ENCODE measurements at places on chromosomes 4 and X.

DNA sequence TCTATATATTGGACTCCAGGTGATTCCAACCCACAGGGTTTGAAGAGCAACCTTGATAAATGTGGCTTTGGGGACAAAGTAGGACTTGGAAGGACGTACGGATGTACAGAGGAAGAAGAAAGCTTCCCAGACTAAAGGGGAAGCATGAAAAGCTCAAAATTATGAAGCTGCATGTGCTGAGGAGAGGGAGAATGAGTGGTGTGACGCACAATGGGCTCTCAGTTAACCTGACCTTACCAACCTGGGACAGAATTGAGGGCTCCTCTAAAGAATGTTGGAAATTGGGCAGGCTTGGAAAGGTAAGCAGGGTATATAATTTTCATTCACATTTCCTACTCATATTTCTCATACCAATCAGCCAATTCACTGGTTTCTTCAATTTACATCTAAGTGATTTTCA is 10.5 kb upstream of the TIGD2 start:
- no peak for DNase-seq

GRCh38 chr4:10664408-10664807 is 20.2 kb downstream of the CLNK start:
- DNase-seq: no peak

- DNase-seq: no peak
Observed at GRCh38 chr4:184286358-184286757, 68.7 kb upstream of the ENPP6 start.

DNA sequence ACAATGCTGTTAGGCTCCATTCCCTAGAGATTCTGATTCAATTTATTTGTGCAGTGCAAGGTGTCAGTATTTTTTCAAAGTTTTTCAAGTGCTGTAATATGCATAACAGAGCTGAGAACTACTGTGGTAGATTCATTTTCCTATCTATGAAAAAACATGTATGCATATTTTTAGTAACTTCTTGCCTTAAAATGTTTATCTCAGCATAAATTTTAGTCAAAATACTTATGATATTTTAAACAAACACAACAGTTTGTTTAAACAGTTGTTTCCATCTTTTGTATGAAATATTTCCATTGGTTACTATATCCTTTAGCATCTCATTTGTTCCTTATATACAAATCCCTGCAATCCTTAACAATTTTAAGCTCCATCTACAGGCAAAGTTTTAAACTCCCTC is 624.8 kb upstream of the ADGRL3 start:
- DNase-seq: no peak

GRCh38 chr4:80049813-80050534 is 23.1 kb downstream of the ANTXR2 start:
- DNase-seq: no peak

- DNase-seq: no peak
Observed at GRCh38 chr4:130021706-130022105, 925.8 kb downstream of the C4orf33 start.

- no peak for DNase-seq
Observed at GRCh38 chr4:102832105-102832504, 4.8 kb upstream of the UBE2D3 start.

- no peak for DNase-seq
Observed at GRCh38 chr4:52107745-52108144, 56.6 kb downstream of the SPATA18 start.

DNA sequence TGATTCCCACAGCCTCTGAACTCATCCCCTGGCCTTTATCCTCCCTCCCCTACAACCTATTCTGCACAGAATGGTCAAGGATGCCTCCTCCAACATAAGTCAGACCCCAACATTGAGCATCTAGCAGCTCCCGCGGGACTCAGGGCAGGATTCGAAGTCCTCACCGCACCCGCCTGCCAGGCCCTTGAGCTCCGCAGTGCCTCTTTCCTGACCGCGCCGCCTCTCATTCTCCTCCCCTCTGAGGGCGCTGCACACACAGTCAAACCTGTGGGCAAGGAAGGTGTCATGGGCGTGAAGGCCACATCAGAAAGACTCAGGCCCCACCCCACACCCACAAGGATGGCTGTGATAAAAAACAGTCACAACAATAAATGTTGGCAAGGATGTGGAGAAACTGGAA is 84.1 kb downstream of the CPZ start:
- DNase-seq: no peak

DNA sequence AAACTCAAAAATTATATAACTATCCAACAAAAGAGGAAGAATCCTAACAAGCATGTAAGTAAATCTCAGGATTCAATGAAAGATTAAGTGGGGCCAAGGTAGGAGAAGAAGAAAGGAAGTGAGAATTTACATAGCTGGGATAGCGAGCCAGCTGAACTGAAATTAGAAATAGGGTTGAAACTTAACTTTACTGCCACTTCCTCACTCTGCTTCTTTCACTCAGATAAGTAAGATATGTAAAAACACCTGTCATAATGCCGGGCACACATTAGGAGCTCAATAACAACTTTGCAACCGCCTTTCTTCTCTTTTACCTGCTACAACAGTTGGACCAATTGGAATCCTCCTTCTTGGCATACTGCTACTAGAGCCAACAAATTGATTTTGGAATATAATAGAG is 129.4 kb downstream of the CNKSR2 start:
- no peak for DNase-seq

GRCh38 chrX:23483396-23483795 is 148.7 kb downstream of the PTCHD1 start:
- DNase-seq: no peak

GRCh38 chrX:141469469-141469868 is 115.1 kb downstream of the SPANXA1 start:
- DNase-seq: no peak

DNA sequence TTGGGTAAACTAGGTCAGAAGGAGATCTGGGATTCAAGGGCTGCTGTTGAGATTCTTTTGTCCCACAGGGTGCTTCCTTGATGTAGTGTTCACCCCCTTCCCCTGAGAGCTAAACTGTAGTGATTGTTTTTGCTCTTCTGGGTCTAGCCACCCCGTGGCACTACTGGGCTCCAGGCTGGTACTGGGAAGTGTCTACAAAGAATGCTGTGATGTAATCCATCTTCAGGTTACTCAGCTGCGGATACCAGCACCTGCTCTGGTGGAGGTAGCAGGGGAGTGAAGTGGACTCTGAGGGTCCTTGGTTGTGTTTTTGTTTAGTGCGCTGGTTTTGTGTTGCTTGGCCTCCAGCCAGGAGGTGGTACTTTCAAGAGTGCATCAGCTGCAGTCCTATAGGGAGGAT is 365.5 kb downstream of the ZNF674 start:
- no peak for DNase-seq

GRCh38 chr4:177308125-177308524 is 1.5 kb upstream of the NEIL3 start:
- DNase-seq: no peak

- no peak for DNase-seq
Observed at GRCh38 chr4:77854431-77855111, 8.1 kb upstream of the MRPL1 start.

DNA sequence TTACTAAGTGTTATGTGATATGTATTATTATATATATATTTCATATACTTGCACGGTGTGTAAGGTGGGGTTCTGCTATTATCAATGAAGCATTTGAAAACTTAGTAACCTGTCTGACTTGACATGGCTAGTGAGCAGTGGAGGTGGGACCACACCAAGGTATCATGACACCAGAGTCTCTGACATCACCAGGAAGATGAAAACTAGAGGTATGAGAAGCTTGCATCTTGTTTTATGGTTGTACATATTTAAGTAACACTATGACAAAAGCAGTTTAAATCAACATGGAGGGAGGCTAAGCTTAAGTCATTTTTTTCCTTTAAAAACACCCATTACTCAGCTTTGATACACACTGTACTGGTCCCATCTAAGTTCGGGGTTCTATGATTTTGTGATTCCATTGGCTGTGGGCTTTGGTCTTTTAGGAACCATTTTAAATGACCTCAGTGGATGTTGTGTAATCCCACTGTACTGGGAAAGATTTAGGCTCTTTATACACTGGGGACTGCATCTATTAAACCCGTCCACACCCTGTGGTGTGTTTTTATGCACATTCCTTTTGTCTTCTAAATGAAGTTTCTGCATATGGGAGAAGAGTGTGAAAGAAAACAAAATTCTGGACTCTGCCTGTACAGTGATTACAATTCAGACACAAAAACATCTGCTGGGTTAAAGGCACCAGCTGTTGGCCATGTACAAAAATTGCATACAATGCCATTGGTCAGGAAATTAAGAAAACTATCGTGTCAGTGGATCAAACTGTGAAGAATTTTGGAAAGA is 570.6 kb downstream of the SPRY1 start:
- DNase-seq: no peak

GRCh38 chr4:40617872-40618271 is 11.8 kb downstream of the RBM47 start:
- no peak for DNase-seq

GRCh38 chr4:64564126-64564525 is 154.9 kb upstream of the TECRL start:
- no peak for DNase-seq

DNA sequence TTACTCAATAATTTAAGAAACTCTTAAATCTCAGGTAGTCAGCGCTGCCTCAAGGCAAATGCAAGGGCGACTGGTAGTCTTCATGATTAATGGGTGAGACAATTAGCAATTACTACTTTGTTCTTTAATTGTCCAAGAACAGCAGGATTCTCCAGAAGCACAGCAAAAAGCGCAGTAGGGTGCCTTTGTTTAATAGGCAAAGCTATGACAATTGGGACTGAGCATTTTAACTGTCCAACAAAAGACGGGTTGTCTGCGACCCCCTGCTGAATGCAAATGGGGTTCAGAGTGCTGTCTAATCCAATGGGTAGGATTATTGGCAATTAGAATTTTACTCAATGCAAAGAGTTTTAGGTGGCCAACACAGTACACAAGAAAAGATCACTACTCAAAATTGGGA is 286.1 kb downstream of the CHIC1 start:
- DNase-seq: no peak

DNA sequence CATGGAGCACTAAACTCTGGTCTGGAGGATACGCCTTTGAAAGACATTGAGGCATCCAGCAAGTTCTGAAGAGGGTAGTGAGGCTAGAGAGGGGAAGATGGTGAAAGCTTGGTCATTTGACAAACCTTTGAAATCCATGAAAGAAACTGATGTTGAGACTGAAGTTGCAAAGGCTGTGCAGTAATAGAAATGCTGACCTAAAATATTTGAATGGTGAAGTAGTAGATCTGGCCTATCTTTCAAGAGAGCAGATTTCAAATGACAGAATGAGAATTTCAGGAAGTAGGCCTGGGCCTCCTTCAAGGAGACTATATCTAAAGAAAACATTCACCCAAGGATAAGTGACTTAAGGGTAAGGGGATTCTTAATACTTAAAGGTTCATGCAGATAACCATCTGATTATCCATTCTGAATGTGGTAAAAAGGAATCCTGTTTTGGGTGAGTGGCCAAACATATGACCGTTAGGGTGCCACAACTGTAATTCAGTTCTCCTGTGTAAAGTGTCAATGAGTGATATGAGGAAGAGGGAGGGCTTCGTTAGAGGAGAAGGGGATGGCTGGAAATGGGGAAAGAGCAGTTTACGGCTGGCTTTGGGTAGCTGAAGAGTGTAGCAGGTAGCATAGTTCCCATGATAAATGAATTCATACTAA is 62.2 kb downstream of the AMELX start:
- no peak for DNase-seq

DNA sequence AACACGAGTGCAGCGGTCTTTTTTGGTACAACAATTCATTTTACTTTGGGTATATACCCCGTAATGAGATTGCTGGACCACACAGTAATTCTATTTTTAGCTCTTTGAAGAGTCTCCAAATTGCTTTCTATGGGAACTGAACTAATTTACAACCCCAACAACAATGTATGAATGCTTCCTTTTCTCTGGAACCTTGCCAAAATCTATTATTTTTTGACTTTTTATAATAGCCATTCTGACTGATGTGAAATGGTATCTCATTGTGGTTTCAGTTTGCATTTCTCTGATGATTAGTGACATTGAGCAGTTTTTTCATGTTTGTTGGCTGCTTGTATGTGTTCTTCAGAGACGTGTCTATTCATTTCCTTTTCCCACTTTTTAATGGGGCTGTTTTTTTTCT is 240.8 kb downstream of the STK32B start:
- DNase-seq: no peak

DNA sequence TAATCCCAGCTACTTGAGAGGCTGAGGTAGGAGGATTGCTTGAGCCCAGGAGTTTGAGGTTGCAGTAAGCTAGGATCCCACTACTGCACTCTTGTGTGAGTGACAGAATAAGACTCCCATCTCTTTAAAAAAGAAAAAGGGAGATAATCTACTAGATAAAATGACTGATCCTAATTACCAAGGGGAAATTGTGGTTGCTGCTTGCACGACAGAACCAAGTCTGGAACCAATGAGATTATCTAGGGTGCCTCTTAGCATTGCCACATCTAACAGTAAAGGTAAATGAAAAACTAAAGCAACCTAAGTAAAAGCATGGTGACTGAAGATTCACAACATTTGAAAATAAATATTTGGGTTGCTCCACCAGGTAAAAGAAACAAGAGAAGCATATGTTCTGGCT is 185.1 kb downstream of the PDHA2 start:
- no peak for DNase-seq

DNA sequence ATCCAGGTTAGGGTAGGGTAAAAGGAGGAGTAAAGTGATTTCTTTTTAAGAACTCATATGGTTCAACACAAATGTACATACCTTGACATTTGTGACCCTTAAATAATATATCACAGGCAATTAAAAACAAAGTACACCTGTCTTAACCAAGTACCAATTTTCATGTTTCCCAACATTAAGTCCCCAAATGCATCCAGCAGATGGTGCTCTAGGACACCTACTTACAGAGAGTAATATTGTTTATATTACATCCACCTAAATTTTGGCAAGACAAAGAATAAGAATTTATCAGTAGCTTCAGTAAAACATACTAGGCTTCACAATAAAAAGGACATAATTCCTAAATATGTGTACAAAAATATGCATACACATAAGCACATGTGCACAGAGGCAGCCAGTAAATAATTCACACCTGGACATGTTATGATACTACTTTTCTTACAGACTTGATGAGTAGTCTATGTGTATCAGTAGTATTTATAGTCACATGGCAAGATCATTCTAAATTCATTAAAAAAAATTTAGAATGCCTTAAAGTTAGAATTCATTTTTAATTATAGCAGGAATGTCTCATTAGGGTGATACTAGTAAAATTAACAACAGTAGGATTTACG is 219.7 kb downstream of the DCLK2 start:
- no peak for DNase-seq

DNA sequence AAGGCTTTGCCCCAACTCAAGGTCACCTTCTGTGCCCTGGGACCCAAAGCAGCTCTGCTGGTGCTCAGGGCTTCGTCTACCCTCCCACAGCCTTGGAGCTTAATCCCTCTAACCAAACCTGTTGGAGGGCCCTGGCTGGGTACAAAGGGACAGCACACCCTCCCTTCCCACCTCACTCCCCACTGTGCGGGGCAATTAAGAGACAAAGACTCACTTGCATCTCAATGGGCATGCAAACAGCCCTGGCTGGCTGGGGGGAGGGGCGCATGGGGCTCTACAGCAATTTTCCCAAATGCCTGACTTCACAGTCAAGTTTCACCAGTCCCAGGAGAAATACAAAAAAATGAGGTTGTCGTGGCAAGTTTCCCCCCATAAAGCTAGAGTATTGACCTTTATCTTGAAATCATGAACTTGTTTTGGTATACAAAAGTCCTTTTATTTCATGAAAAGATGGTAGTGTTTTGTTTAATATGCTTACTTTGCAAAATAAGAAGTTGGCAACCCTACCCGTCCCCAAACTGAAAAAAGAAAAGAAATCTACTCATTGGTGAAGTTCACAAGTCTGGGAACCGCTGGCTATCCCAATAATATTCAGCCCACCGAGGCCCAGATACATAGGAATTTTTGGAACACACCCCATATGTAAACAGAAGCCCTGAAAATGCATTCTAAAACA is 4.1 kb upstream of the CD99L2 start:
- DNase-seq: no peak

- no peak for DNase-seq
Observed at GRCh38 chrX:151552743-151553142, 10.7 kb upstream of the PASD1 start.
